ENCODE measurements at places on chromosomes 4 and X. TPM values are rescaled to one million over a fixed set of nuclear protein-coding genes. Genes with fewer than 3 reads are reported as not detected.
A peak's percentile ranks its signal among the peaks of the same experiment; 100 is the strongest.

GRCh38 chr4:174746710-174747109 lies 82.3 kb downstream of the GLRA3 start:
- no peak for DNase-seq

GRCh38 chrX:46407753-46408130 lies 137.5 kb downstream of the ZNF674 start:
- DNase-seq: no peak

GRCh38 chr4:185534866-185535611 lies at the start of gene PDLIM3:
PDLIM3 (minus strand) TSS chr4:185535507; CDS start chr4:185535434, 73 bp downstream.
- DNase-seq: no peak

DNA sequence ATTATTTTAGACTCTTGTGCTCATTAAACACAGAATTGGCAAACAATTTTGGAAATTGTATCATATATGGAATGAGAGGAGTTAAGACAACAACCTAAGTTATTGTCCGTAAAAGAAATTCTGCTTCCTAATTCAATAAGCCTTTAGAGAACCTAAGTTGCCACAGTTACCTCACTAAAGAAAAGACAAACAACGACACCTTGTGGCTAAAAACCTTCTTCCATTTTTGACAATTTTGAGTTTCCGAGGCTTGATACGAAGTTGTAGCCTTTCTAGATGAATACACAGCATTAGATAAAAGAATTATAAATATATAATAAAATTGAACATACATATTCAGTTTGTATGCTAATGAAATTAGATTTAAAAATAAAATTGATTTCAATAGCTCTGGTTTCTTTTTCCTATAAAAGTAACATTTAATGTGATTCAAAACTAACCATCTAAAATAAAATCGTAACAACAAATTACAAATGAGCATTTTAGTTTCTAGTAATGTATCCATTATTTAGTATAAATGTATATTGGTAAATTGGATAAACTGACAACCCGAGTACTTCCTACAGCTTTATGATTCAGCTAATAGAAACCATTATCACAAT lies 275.1 kb downstream of the GPM6A start:
- no peak for DNase-seq

- no peak for DNase-seq
Measured at GRCh38 chr4:83224502-83225197, 59.9 kb downstream of the COQ2 start.

- no peak for DNase-seq
Measured at GRCh38 chr4:150251752-150252190, 173.5 kb downstream of the DCLK2 start.

GRCh38 chr4:157226601-157227000 lies 6.1 kb downstream of the GRIA2 start:
- no peak for DNase-seq

GRCh38 chrX:44291468-44292092 lies 51.9 kb downstream of the EFHC2 start:
- no peak for DNase-seq

- no peak for DNase-seq
Measured at GRCh38 chr4:119690871-119691270, 62.3 kb upstream of the PDE5A start.

DNA sequence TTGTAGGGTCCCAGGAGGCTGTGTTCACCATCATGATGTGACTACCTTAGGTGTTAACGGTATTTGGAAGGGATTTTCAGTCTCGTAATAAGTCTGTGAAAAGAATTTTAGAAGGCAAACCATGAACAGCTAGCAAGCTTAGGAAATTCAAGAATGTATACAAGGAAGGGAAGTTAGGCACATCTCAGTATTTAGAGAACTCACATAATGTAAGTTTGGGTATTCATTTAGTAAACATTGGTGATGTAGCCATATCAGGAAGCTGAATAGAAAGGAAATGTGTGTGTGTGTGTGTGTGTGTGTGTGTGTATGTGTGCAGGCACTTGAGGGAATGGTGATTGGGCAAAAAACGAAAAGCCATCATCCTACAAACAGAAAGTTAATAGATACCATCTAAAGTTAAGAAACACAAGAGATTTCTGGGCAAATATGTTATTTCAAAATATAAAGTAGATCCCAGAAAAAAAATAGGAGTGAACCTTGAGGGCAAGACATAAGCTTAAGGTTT lies 34.7 kb upstream of the PRKX start:
- DNase-seq: no peak

DNA sequence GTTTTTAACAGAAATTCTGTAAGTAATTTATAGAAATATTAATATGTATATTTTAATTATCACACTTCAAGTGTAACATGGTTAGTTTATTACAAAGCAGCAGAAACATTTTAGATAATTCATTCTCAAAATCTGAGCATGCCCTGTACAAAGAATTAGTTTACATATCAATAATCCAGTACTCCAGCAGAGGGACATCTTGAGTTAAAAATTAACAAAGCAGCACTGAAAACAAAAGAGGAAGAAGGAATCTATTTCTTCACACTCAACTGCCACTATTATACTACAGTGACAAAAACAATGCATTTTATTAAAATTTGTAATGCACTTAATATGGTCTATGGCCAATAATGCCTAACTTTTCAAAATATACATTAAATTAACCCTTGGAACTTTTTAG lies 179.1 kb upstream of the KLHL4 start:
- DNase-seq: no peak

- no peak for DNase-seq
Measured at GRCh38 chr4:55507612-55508011, 39.1 kb downstream of the CLOCK start.

GRCh38 chrX:150366951-150367545 lies 3.9 kb downstream of the MAMLD1 start:
- peak; percentile 57 for DNase-seq

DNA sequence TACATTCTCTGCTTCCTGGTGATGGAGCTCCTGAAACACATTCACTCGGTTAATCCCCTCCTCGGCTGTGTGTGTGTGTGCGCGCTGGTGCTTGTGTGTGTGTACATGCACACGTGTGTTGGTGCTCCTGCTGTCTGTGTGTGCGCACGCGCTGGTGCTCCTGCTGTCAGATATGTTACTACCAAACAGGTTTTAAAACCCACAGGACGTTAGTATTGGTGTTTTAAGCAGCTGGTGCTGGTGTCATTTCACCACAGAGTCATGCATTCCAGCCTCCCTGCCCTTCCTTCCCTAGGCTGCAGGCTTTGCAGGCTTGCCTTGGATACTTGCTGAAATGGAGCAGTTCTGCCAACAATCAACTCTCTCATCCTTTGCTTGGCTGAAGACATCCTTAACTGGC lies 48.1 kb upstream of the CPLX1 start:
- DNase-seq: no peak

DNA sequence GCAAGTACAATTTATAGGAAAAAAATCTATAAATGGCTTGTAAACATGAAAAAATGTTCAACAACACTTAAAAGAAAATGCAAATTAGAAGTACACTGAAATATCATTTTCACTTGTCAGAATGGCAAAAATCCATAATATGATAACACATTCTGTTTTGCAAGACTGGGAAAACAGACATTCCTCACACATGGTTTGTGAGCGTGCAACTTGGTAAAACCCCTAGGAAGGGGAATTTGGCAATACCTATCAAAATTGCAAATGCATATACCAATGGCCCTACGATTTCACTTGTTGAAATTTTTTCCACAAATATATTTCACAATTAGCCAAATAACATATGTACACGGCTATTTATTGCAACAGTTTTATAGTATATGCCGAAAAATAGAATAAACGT lies 31.4 kb downstream of the TBC1D9 start:
- DNase-seq: no peak

DNA sequence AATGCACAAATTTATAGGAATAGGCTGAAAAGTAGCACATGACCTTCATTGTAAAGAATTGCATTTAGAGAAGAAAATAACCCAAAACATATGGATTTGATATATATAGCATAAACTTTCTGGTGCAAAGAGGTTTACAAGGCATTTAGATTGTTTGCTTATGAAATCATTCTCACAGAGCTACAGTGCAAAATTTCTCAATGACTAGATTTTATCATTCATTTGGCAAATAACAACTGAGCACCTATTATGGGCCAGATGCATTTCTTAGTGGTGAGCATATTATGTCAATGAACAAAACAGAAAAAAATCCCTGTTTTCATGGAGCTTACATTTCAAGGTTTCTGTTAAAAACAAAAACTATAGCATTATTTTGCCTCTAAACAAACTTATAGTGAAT lies 34.1 kb upstream of the TNIP3 start:
- DNase-seq: no peak

DNA sequence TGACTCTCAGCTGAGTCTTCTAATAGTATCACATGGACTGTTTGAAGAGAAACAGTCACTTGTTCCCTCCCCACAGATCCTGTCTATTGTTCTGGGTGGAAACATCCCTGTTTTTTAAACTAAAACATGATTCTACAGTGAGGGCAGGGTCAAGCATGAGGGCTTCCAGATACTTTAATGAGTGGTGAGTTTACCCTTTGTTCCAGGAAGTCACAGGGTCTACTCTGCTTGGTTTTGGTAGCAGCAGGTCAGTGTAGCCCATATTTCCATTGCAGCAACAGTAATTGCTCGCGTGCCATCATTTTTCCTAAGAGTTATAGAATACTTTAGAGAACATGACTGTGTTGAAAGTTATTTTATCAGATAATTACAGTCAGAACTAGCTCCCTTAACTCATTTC lies 87.4 kb downstream of the ZNF732 start:
- DNase-seq: no peak

DNA sequence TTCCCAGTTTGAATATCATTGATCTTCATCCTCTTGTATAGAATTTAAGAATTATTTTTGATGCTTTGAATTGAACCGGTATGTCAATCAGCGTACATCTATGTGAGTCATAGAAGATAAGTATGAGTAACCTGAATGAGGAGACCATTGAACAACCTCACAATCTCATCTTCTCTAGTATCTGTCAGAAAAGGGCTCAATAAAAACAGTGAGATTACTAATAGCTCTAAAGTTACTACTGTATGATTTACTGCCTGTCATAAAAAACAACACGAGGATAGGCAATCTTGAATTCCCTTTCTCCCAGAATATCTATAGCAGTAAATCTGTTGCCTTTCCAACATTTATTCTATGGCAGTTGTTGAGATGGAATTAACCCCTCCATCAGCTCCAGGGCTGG lies 36.1 kb downstream of the PHOX2B start:
- no peak for DNase-seq

DNA sequence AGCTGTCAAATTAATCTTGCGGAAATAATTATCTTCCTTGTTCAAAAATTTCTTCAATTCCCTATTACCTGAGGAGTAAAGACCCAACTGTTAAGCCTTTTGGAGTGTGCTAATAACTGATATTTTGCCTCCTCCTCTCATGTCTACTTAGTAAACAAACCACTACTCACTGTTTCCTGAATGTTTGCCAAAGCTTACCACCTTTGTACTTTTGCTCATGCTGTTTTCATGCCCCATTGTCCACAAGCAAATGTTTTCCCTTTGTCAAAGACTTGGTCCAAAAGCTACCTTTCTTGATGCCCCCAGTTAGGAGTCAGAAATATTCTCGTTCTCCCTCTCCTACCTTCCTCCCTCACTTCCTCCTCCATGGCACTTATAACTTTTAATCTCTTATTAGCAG lies 226.1 kb downstream of the ENOX2 start:
- DNase-seq: no peak

GRCh38 chr4:22029803-22030202 lies 81.2 kb upstream of the KCNIP4 start:
- DNase-seq: no peak

DNA sequence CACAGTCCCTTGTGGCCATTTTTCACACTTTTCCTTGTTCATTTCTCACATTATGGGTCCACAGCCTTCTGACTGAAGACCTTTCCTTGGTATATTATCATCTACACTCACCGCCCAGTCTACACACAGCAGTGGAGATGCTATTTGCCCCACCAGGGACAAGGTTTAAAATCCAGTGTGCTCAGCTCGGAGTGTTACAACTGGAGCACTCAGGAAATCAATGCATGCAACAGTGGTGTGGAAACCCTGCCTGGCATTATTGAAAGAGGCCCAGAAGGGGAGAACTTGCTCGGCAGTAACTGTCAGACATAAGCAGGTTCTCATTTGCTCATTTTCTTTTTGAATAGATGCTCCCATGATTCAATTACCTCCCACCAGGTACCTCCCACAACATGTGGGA lies 340.9 kb downstream of the DHRSX start:
- no peak for DNase-seq

DNA sequence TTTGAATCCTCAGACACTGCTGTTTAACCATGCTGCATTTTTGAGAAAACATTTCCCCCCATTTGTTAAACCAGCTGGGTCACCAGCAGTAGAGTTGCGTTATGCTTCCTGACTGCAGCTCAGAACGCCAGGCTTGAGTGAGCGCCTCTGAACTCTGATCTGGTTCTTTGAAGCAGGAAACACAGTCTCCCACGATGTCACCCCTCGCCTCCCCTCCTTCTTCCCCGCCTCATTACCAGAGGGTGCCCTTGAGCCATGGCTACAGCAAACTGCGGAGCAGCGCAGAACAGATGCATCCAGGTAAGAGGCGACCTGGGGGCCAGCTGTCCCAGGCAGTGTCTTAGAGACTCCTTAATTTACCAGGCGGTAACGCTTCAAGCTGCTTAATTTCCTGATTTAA lies 78.4 kb downstream of the REPS2 start:
- DNase-seq: no peak

DNA sequence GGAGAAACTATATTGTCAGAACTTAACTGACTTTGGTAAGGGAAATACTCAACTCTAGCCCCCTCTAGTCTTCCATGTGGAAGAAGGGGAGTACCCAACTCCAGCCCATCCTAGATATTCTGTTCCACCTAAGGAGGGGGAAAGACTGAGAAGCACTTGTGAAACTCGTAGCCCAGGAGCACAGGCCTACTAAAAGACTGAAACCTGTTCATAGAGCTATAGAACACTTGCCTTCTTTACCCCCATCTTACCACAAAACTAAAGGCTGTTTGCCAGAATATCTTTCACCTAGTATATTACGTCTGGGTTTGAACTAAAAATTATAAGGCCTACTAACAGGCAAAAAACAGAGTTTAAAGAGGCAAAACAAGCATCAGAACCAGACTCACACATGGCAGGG lies 15.5 kb downstream of the CLDN22 start:
- DNase-seq: no peak

DNA sequence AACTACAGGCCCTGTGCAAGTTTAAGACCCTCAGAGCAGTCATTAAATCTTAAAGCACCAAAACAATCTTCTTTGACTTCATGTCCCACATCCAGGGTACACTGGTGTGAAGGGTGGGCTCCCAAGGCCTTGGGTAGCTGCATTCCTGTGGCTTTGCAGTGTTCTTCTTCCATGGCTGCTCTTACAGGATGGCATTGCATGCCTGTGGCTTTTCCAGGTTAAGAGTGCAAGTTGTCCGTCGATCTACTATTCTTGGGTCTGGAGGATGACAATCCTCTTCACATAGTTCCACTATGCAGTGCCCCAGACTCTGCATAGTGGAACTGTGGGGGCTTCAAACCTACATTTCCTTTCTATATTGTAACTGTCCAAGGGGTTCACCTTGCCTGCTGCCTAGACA lies 494.5 kb downstream of the CFAP47 start:
- DNase-seq: no peak

ZNF275 gene
- 10.8 TPM for total RNA-seq

GABRA4 gene
- total RNA-seq: not detected

GYG2 gene
- total RNA-seq: not detected

MAGEA12 gene
- not detected for total RNA-seq

C1GALT1C1 gene
- 11.7 TPM for total RNA-seq

RIPPLY1 gene
- total RNA-seq: not detected

ATP1B4 gene
- not detected for total RNA-seq

ETDA gene
- total RNA-seq: not detected

BEX1 gene
- 0.30 TPM for total RNA-seq

SPANXC gene
- total RNA-seq: not detected

SLC9B1 gene
- 3.5 TPM for total RNA-seq

Measured in activated naive CD4-positive, alpha-beta T cell treated with anti-CD3 and anti-CD28 coated beads for 36 hours (primary cell).